ENCODE measurements at places on chromosomes 1 and 21.
A peak's percentile ranks its signal among the peaks of the same experiment; 100 is the strongest.

- no peak overlapping the region for H3K27ac ChIP-seq
- H3K4me3 ChIP-seq, result no peak overlapping the region
- H3K27me3 ChIP-seq, result peaks cover 24% of the 10 kb centered on the region
- H3K4me1 ChIP-seq, result no peaks in the 10 kb centered on the region
- peak; percentile 28 for DNase-seq
Observed at GRCh38 chr1:159197561-159198557, 6.8 kb upstream of the ACKR1 start.

DNA sequence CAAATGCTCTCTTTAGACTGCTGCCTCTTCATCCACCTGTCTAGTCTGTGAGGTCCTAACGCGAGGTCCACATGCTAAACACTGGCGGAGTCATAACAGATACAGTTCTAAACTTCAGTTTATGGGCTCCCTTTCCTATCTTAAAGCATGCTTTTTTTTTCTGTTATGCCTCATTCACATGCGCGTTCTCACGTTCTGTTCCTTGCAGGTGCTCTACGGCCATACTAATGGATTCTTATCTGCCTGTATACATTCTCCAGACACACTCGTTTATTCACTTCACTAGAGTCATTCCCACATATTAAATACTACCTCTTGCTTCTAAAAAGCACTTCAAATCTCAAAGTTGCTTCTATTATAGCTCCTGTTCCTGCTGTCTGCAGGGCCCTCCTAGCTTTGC, 38.7 kb downstream of the PHC2 start:
- H3K36me3 ChIP-seq, result no peaks in the 10 kb centered on the region
- H3K4me1 ChIP-seq, result peaks cover 8% of the 10 kb centered on the region
- no peak overlapping the region for H3K27ac ChIP-seq

DNA sequence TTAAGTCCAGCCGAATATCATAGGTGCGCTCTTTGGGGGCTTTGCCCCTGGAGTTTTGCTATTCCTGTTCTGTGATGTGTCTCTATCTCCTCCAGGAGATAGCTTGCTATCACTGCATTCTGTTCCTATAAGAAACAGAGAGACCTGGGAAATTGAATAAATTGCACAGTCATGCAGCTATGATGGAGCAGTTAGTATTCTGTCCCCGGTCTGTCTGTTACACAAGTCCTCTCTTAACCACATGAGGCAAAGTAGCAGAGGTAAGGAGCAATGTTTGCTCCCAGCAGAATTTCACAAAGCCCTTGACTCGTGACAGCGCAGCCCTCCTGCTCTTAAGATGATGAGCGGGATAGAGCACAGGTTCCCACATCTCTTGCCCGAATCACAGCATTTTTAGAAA, 63.9 kb upstream of the GRHL3 start:
- DNase-seq, result no peak

DNA sequence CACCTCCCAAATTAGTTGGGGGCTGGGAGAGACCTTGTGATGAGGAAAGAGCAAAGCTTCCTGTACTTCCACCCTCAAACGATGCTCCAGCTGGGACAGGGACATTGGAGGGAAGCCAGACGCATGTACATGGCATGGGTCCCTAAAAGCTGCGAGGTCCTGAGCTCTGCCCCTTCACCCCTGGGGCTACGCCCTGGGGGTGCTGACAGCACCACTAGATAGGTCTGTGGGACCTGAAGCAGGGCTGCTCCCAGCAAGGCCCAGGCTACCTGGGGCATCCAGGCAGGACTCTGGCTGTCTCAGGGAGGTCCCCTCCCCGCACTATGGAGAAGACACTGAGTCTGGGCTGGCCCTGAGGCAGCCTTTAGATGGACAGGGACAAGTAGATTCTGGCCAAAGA, 83.4 kb downstream of the DMRTB1 start:
- H3K27me3 ChIP-seq, result no peaks in the 10 kb centered on the region
- H3K27ac ChIP-seq, result no peak overlapping the region
- no peak for DNase-seq
- H3K4me3 ChIP-seq, result no peak overlapping the region
- H3K36me3 ChIP-seq, result no peaks in the 10 kb centered on the region

DNA sequence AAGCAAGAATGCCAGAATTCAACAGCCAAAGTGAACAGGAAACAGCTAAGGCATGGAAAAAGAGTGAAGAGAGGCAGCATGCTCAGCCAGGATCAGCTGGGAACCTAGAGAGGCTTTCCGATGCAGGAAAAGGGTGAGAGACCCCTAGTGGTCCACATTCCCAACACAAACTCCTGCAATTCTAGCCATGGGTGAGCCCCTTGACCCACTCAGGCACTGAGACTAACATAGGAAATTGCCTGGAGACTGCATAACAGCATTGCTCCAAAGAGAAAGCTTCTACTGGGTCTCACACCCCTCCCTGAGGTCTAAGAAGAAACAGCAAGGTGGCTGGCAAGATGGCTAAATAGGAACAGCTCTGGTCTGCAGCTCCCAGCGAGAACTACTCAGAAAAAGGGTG, 123.2 kb downstream of the LHX8 start:
- no peaks in the 10 kb centered on the region for H3K36me3 ChIP-seq
- no peak for DNase-seq
- no peak overlapping the region for H3K27ac ChIP-seq
- H3K4me3 ChIP-seq, result no peak overlapping the region
- no peaks in the 10 kb centered on the region for H3K27me3 ChIP-seq

GRCh38 chr1:211703812-211704537, 28.6 kb upstream of the NEK2 start:
- no peak for DNase-seq
- H3K27me3 ChIP-seq, result peaks cover 28% of the 10 kb centered on the region
- no peak overlapping the region for H3K27ac ChIP-seq
- H3K36me3 ChIP-seq, result no peaks in the 10 kb centered on the region
- H3K4me3 ChIP-seq, result no peak overlapping the region

GRCh38 chr1:30748098-30748698, 9.4 kb downstream of the LAPTM5 start:
- DNase-seq, result no peak
- H3K4me3 ChIP-seq, result peak overlapping the region; percentile 76
- H3K36me3 ChIP-seq, result peaks cover 56% of the 10 kb centered on the region
- H3K4me1 ChIP-seq, result peaks cover 90% of the 10 kb centered on the region
- H3K27ac ChIP-seq, result peak overlapping the region; percentile 96

- H3K36me3 ChIP-seq, result no peaks in the 10 kb centered on the region
- peaks cover 26% of the 10 kb centered on the region for H3K27me3 ChIP-seq
- no peak for DNase-seq
- H3K27ac ChIP-seq, result no peak overlapping the region
- H3K4me1 ChIP-seq, result no peaks in the 10 kb centered on the region
- H3K4me3 ChIP-seq, result no peak overlapping the region
Observed at GRCh38 chr1:22717037-22717760, 6.6 kb downstream of the EPHB2 start.

GRCh38 chr1:212257157-212257556, 28.1 kb upstream of the PPP2R5A start:
- H3K27me3 ChIP-seq, result no peaks in the 10 kb centered on the region
- H3K4me1 ChIP-seq, result peaks cover 56% of the 10 kb centered on the region
- no peaks in the 10 kb centered on the region for H3K36me3 ChIP-seq

- peaks cover 1% of the 10 kb centered on the region for H3K27me3 ChIP-seq
- no peak overlapping the region for H3K27ac ChIP-seq
- H3K4me3 ChIP-seq, result no peak overlapping the region
- H3K4me1 ChIP-seq, result peaks cover 26% of the 10 kb centered on the region
Observed at GRCh38 chr1:244653439-244654107, 647 bp downstream of the DESI2 start.
